ENCODE measurements at places on chromosomes 7 and 10.

DNA sequence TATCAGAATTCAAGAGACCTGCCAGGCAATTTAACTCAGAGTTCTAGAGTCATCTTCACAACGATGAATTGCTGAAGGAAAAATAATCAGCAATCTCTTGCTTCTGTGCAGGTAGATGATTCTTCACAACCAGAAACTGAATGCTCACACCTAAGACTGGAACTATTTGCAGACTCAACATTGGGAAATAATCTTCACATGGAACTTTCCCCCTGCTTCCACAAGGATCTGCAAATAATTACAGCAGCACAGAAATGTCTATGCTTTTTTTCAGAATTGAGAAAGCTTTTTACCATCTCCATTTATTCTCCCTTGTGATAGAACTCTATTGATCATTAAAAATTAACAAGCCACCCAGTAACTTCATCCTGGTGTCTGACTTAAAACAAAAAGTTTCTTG lies 282.8 kb downstream of the AHR start:
- no peak for DNase-seq

DNA sequence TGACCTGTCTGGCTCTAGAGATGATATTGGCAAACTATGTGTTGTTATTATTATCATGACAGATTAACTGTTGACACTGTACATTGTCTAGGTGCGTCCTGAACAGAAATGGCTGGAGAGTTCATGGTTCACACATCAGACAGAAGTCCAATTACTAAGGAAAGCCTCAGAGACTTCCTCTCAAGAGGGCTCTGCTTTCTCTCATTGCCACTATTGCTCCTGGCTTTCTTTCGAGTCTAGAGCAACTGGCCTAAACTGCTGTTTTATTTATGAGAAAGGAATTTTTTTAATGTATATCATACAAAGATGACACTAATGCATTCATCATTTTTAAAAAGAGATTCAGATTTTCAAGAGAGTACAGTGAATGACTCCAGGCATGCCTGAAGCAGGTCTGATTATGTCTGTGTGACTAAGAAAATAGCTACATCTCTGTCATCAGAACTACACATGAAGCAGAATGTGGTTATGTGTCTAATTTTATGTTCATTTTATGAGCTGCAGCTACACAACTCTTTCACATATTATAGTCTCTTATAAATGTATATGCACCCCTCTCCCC lies 30.4 kb downstream of the NRCAM start:
- no peak for DNase-seq

- DNase-seq = no peak
These were observed 18.6 kb upstream of the ADRB1 start for GRCh38 chr10:114024876-114025610.

DNA sequence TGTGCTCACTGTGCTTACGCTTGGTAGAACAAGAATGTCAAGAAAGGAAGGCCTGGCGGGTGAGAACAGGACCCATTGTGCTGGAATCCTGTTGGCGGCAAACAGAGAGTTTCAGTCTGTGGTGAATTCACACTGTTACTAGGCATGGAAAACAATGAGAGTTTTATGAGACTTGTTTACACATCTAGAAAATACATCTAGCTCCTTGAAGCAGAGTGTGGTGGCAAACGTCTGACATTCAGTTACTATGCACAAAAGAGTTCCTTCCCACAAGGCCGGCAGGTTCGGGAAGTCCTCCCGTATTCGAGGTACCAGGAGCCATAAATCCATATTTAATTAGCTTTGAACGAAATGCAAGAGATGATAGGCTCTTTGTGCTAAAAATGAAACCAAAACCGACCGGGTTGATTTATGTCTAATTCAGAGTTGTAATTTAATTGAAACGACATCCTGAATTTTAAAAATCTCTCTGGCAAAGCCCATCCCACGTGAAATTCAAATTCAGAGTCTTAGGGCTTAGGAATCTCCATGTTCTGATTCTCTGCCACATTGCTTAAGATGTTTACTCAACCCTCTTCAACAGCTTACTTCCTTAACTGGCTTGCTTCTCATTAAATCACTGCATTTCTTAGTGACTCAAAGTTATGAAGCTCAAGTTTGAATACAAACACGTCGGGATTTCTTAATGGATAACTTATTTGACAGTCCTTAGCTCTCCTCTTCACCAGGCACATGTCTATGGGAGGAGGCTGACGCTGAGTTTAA lies 299.9 kb upstream of the PITRM1 start:
- DNase-seq = no peak

DNA sequence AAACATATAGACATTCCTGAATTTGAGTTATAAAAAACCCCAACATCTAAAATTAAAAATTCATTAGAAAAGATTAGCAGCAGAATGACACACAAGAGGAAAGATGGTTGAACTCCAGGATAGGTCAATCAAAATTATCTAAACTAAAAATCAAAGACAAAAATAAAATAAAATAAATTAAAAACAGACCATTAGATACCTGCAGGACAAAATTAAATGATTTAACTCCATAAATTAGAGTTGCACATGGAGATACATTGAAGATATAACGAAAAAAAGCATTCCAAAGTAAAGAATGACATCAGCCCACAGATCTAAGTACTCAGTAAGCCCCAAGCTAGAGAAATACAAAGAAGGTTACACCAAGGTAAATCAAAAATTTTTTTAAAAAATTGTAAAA lies 226.1 kb upstream of the SORCS1 start:
- DNase-seq = no peak

- no peak for DNase-seq
These were observed 99.4 kb upstream of the PODXL start for GRCh38 chr7:131655866-131656265.

DNA sequence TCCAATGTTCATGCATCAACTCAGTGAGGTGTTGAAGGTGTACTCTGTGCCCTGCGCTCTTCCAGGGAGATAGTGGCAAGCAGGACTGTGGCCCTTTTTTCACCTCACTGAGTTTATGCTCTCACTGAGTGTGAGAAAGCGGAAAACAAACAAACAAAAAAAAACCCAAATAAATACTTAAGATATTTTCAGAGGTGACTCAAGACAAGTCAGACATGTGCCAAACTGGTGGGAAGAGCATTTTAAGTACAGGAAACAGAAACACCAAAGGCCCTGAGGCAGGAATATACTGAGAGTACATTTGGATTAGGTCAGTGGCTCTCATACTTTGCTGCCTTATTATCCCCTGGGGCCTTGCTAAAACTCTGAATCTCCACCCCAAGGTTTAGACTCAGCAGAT lies 111.9 kb upstream of the IGFBP3 start:
- DNase-seq = no peak

GRCh38 chr7:2967253-2967652 lies 76.4 kb downstream of the CARD11 start:
- DNase-seq = no peak

GRCh38 chr7:154451480-154452457 lies 399.6 kb downstream of the DPP6 start:
- no peak for DNase-seq
